Stimulated activated CD4-positive, alpha-beta T cell treated with anti-CD3 and anti-CD28 coated beads, Interleukin-4, amount 100 ng/mL, for 1 hour (primary cell): ENCODE measurements at places on chromosomes 7 and 10.
A peak's percentile ranks its signal among the peaks of the same experiment; 100 is the strongest.

GRCh38 chr7:77337456-77337990 lies 78.6 kb downstream of the GSAP start:
- DNase-seq: no peak

DNA sequence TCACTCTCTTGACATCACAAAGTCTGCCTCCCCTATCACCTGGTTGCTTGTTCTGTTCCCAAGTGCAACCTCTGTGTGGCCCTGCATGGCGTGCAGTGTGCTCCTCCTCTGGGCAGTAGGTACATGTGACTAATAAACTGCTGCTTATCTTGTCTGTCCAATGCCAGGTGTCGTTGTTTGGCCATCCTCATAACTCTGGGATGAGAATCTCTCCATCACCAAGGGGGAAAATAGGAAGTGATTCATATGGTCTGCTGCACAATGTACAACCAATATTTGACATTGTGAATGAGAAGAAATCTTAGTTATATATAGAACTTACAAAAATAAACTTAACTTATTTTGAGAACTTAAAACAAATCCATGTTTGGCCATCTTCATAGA lies 135.2 kb downstream of the INHBA start:
- DNase-seq: no peak

- no peak for DNase-seq
Observed at GRCh38 chr10:92760609-92761008, 70.9 kb downstream of the HHEX start.

GRCh38 chr7:135501402-135501801 lies 8.5 kb downstream of the CNOT4 start:
- no peak for DNase-seq

DNA sequence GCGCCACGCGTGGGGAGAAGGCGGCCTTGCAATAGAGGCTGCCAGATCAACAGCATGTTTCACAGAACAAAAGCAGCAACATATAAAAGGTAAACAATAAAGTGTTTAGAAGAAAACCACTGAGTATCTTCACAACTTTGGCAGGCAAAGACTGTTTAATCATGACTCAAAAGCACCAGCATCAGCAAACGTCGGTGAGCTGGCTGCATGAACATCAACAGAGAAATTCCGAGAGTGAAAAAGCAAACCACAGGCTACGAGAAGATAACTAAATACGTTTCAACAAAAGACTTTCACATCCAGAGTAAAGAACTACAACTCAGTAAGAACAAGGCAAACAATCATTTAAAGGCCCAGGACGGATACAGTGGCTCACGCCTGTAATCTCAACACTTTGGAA lies 172.0 kb downstream of the MAD1L1 start:
- no peak for DNase-seq

DNA sequence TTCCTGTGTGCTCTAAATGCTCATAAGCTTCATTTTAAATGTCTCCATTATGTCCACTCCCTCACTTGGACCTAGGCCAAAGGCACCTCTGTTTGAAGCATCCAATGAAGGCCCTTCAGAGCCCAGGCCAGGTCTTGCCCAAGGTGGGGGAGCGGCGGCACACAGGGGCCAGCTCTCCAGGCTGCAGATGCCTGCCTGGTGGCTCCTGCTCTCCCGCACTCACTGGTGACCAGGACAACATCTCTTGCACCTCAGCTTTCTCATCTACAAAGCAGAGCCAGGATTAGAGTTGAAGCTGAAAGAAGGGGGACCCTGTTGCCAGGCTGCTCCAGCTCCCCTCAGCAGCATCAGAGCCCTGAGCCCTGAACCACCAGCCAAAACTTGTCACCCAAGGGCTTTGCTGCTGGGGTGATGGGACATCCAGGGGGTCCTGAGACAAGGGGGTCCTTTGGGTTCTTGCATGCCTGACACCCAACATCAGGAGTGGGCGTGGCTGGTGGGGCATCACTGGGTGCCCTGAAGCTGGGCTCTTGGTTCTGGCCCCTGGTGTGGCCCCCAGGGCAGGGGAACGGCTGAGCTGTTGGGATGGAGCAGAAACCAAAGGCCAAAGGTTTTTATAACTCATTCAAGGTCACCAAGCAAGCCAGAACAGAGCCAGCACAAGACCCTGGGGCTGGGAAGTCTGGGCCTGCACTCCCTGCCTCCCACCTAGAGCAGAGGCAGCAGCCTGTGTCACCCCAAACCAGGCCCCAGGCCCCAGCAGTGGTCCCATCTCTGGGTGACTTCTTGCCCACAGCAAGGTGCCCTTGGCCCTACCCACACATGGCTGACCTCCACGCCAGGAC lies 1.2 kb downstream of the NACAD start:
- no peak for DNase-seq

DNA sequence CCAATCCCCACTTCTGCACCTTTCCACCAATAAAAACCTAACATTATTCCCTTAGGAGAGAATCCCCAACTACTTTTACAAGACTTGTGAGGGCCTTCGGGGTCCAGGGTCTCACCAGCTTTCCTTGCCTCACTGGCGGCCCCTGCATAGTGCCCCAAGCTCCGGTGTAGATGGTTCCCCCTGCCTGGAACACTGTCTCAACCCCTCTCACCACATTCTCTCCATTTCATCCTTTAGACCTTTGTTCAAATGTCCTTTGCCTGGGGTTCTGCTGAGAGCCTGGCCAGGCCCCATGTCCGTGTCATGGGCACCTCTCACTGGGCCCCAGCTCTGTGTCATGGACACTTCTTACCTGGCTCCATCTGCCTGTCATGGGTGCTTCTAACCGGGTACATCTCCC lies 64.5 kb upstream of the SORCS3 start:
- DNase-seq: no peak

GRCh38 chr10:42367532-42368230 lies 270.7 kb downstream of the ZNF33B start:
- peak; percentile 5 for DNase-seq

DNA sequence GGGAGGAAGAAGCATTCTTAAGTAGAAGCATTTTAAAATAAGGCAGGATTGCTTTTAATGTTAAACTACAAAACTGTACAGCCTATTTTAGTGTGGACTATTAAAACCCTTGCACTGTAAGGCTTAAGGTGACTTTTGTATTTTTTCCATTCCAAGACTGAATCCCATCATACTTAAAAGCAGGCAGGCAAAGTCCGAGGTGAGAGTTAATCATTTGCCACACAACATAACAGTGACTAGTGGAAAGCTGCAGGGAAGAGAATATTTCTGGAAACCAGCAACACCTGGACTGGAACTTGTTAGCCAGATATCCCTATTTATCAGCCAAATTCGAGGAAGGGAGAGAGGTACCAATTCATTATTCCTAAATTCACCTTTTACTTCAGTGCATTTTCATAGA lies 3.5 kb downstream of the PRR15 start:
- DNase-seq: no peak

- no peak for DNase-seq
Observed at GRCh38 chr10:3295582-3296151, 123.1 kb upstream of the PITRM1 start.

GRCh38 chr7:100465702-100466311 lies 1.7 kb upstream of the SPACDR start:
- DNase-seq: no peak

GRCh38 chr10:101214446-101215396 lies 14.5 kb downstream of the LBX1 start:
- peak; percentile 81 for DNase-seq

DNA sequence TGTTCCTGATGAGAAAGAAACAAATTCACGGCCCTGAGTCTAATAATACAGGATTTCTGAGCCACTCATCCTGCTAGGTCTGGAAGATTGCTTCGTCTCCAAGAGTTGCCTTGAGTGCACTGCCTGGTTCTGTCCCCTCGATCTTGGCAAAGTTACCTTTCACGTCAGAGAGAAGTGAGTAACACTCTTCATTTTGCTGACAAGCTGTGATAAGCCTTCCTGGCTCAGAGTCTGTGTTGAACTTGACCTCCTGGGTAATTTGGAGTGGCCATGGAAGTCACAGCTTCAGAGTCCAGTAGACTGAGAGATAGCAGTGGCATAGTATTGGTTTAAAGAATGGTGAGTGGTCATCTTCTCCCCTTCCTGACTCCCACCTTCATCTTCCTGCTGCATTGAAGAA lies 64.7 kb upstream of the LRGUK start:
- DNase-seq: no peak

- no peak for DNase-seq
Observed at GRCh38 chr10:49179699-49180443, 8.3 kb downstream of the TMEM273 start.

DNA sequence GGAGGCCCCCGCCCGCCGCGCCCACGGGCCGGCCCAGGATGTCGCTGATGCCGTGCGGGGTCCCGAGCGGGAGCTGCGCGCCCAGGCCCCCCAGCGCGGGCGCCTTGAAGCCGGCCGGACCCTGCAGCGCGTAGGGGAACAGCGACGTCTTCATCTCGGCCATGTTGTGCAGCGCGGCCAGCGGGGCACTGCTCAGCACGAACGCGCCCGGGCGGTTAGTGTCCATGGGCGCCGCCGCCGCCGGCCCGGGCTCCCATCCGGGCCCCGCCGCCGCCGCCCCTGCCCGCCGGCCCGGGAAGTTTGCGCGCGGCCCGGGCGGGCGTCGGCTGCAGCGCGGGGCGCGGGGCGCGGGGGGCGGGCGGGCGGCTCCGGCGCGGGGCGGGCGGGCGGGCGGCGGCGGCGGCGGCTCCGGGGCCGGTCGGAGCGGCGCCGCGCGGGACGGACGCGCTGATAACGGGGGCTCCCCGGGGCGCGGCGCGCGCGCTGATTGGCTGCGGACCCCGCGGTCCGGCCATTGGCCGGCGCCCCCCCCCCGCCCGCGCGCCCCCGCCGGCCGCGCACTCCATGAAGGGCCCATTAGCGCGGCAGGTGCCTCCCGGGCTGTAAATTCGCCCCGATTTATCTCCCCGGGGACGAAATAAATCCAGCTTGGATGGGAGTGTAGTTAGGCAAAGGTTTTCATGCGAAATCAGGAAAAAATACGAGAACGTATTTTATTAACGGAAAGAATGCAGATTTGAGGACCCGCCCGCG lies at the start of gene NKX6-2:
TSS of gene NKX6-2 (minus strand) at position 425 of the 753 bp plus-strand sequence. CDS start at position 226, 199 bp downstream.
- no peak for DNase-seq

DNA sequence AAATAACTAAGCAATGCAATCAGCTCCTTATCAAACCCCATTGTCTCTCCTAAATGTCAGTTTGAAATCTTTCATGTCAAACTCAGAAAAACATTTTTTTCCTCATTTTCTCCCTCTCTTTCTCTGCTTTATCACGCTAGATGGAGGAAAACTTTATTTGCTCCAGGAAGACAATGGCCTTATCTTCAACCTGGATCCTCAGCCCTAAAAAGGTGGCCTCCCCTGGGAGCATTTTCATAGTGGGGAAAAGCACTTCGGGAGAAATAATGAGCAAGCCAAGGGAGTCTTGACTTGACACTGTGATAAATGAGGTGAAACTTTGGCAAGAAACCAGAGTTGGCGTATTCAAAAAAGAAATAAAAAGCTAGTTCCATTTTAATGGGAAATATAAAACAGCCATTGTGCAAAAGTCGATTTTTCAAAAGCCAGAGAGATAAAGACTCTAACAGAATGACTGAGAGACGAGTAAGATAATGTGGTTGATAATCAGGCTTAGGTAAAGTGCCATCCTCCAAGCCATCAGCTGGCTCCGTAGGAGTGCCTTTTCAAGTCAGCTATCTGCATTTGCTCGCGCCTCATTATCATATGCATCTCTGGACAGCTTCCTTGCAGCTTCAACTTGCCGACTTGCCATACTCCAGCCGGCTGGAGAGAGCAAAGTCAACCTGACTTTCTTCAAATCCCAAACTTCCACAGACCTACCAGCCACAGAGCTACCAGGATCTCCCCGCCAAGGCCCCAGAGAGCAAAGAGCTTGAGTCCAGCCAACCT lies 19.9 kb downstream of the HABP2 start:
- no peak for DNase-seq

DNA sequence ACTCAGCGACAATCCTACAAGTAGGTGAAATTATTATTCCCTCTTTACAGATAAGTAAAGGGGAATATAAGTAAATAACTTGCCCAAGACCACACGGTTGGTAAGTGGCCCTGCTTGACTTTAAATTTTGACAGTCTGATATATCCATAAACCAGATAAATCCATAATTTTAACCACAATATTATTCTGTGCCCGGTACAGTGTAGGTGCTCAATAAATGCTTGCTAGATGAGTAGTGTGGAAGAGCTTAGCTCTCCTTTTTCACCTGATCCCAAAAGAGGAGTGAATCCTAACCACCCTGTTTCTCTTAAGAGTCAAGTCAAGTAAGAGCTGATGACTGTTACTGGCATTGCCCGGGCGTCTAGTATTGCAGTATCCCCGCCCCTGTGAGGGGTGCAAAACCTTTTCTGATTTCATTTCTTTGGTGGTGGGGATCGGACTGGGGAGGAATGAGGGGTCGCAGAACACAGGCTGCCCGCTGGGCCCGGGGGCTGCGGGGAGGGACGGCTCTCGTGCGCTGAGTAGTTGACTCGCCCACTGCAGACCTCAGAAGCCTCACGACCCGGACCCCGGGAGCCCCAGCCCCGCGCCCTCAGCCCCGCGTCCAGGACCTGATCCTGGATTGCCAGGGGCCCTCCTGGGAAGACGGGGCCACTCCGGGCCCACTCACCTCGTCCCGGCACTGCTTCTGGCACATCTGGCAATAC lies 490 bp downstream of the KIN start:
- DNase-seq: no peak

DNA sequence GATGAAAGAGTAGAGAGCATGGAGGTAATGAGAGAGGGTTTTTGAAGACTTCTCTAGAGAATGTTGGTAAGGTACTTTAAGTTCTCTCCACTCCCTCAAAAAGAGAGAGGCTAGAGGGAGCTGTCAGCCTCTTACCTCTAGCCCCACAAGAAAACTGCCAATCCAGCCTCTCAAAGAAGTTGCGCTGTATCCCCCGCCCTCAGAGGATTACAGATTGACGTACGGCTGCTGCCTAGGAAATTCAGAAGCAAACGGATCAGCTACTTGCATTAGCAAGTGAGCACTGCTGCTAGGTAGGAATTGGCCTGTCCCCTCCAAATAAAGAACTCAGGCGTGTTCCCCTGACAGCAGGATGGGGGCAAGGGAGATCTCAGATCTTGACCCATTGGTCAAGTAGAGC lies 34.2 kb downstream of the TYW1B start:
- no peak for DNase-seq

GRCh38 chr7:97466999-97467740 lies 264.7 kb upstream of the TAC1 start:
- no peak for DNase-seq

DNA sequence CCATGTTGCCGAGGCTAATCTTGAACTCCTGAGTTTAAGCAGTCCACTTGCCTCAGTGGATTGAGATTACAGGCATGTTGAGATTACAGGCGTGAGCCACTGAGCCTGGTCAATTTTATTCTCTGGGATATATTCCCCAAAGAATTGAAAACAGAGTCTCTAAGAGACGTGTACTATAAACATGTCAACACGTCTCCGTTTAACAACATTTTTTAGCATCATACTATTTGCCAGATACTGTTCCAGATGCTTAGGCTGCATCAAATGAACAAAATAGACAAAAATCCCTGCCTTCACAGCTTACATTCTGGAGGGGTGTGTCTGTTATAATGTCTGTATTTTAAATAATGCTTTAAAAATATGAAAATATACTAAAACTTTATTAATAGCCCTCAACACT lies 54.1 kb upstream of the PRKG1 start:
- DNase-seq: no peak

DNA sequence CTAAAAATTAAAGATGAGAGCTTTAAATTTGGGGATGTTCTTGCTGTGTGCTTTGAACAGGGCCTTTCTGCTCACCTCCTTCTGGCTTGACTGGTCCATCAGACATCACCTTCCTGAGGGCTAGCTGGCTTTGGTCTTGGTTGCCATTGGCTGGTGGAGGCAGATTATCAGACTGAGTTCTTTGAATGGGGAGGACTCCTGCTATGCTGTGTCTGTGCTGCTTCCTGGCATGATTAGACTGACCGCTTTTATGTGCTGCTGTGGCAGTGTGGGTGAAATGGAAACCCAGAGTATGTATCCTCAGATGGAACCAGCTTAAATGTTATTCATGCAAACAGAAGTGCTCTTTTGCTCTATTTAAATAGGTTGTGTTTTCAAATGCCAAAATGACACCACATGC lies 341.6 kb downstream of the PCLO start:
- DNase-seq: no peak
